ENCODE measurements at places on chromosomes 5 and 9. TPM values are rescaled to one million over a fixed set of nuclear protein-coding genes. Genes with fewer than 3 reads are reported as not detected.

GRCh38 chr5:158854260-158854783 is 245.4 kb downstream of the EBF1 start:
- H3K27me3 ChIP-seq, result no peaks in the 10 kb centered on the region
- DNase-seq, result no peak
- no peak overlapping the region for H3K27ac ChIP-seq
- no peak overlapping the region for H3K4me3 ChIP-seq
- H3K36me3 ChIP-seq, result no peaks in the 10 kb centered on the region

VCAN gene
- total RNA-seq, result not detected

BRD9 gene
- total RNA-seq, result 51.7 TPM

GRCh38 chr9:37921546-37922300 is 17.8 kb upstream of the SLC25A51 start:
- no peak overlapping the region for H3K27ac ChIP-seq
- no peak for DNase-seq

GRCh38 chr5:68548959-68549676 is 333.6 kb downstream of the PIK3R1 start:
- DNase-seq, result no peak
- no peaks in the 10 kb centered on the region for H3K4me1 ChIP-seq
- no peak overlapping the region for H3K4me3 ChIP-seq
- peaks cover 4% of the 10 kb centered on the region for H3K27me3 ChIP-seq
- H3K36me3 ChIP-seq, result no peaks in the 10 kb centered on the region

GRCh38 chr5:125310749-125311148 is 564.3 kb upstream of the ZNF608 start:
- H3K4me1 ChIP-seq, result no peaks in the 10 kb centered on the region
- H3K27me3 ChIP-seq, result no peaks in the 10 kb centered on the region
- H3K36me3 ChIP-seq, result no peaks in the 10 kb centered on the region
- no peak overlapping the region for H3K4me3 ChIP-seq

GABRG2 gene
- total RNA-seq, result not detected

CCL27 gene
- 0.43 TPM for total RNA-seq

GRCh38 chr9:107338911-107339659 is 56.0 kb downstream of the RAD23B start:
- H3K4me1 ChIP-seq, result peaks cover 10% of the 10 kb centered on the region
- no peak for DNase-seq
- H3K4me3 ChIP-seq, result no peak overlapping the region
- peaks cover 12% of the 10 kb centered on the region for H3K36me3 ChIP-seq
- no peak overlapping the region for H3K27ac ChIP-seq

- peak overlapping the region; percentile 82 for H3K4me3 ChIP-seq
- peak overlapping the region; percentile 90 for H3K27ac ChIP-seq
- peaks cover 46% of the 10 kb centered on the region for H3K4me1 ChIP-seq
- DNase-seq, result no peak
- peaks cover 77% of the 10 kb centered on the region for H3K36me3 ChIP-seq
Observed at GRCh38 chr5:179620703-179621350, 2.6 kb downstream of the HNRNPH1 start.

GRCh38 chr5:123098767-123099513 is 9.9 kb downstream of the PRDM6 start:
- peaks cover 4% of the 10 kb centered on the region for H3K4me1 ChIP-seq
- H3K27me3 ChIP-seq, result peaks cover 71% of the 10 kb centered on the region
- H3K27ac ChIP-seq, result no peak overlapping the region
- no peak overlapping the region for H3K4me3 ChIP-seq
- no peak for DNase-seq

SUSD3 gene
- total RNA-seq, result 36.7 TPM

GRCh38 chr5:102638316-102638715 is 116.8 kb upstream of the PAM start:
- peaks cover 3% of the 10 kb centered on the region for H3K27me3 ChIP-seq
- no peak overlapping the region for H3K27ac ChIP-seq
- H3K4me3 ChIP-seq, result no peak overlapping the region

DNA sequence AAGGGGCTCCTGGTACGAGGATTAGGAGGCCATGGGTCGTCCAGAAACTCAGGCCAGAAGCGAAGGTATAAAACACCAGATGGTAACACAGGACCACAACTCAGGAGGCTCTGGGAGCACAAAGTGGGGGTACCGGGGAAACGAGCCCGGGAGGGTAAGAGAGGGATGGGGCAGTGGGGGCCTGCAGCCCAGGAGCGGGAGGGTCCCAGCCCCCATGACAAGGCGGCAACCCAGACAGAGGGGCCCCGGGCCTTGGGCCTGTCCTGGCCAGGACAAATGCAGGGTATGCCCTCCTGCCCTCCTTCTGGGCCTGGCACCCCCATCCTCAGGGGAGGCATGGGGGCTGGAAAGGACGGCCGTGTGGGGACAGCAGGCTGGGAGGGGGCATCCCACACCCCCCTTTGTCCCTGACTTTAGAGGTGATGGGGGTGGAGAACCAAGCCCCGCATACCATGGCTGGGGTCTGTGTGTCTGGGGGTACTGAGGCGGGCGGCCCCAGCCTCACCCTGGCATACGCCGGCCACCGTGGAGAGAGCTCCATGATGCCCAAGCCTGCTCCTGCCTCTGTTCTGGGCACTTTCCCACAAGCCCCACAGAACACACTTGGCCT is 47.0 kb upstream of the EXOC3 start:
- H3K27me3 ChIP-seq, result no peaks in the 10 kb centered on the region
- H3K27ac ChIP-seq, result no peak overlapping the region
- no peak overlapping the region for H3K4me3 ChIP-seq
- peaks cover 37% of the 10 kb centered on the region for H3K4me1 ChIP-seq
- no peak for DNase-seq
- H3K36me3 ChIP-seq, result peaks cover 28% of the 10 kb centered on the region

DNA sequence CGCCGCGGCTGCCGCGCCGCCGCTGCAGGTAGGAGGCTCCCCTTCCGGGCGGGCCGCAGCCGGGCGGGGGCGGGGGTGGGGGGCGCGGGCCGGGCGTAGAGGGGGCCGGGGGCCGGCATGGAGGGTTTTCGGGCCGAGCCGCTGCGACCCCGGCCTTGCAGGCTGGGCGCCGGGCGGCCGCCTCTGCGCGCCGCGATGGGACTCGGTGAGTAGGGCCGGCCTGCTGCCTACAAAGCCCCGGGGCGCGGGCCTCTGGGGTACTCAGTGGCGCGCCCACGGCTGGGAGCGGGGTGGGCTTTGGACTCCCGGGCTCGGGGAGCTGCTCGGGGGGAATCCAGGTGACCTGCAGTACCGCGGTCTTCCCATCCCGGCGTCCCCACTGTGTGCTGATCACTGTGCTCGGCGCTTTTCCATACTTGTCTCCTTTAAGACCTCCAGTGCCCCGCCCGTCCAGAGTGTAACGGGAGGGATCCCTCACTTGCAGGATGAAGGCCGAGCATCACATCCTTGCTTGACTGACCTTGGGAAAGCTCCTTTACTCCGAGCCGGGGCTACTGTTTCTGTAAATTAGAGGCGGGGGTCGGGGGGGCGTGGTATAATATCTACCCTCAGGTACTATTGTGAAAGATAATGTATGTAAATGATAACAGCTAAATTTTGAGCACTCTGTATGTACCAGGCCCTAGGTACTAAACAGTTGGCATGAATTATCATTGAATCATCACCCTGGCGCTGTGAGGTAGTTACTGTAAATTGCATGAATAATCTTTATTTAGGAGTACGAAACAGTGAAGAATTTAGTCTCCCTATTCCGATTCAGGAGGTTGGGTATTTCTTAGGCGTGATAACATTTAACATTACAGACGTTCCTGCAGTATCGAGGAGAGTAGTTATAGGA is 672 bp downstream of the MSANTD3 start:
- peak overlapping the region; percentile 73 for H3K27ac ChIP-seq
- H3K27me3 ChIP-seq, result peaks cover 1% of the 10 kb centered on the region

DNA sequence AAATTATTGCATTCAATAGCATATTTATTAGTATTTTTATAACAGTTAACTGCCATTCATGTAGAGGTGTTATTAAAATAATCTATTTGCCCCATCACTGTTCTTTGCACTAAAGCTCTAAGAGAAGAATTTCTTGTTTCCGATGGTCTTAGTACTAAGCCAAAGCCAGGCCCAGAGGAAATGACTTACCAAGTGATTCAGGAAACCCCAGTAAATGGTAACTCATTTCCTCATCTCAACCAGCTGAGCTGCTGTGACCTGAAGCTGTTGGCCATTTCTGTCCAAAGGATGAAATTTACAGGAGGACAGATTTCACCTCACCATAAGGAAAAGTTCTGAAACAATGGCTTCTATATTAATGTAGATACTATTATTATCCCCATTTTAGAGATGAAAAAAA is 117.0 kb downstream of the PIK3R1 start:
- no peaks in the 10 kb centered on the region for H3K36me3 ChIP-seq
- H3K4me1 ChIP-seq, result peaks cover 3% of the 10 kb centered on the region
- no peak overlapping the region for H3K4me3 ChIP-seq
- H3K27ac ChIP-seq, result no peak overlapping the region
- DNase-seq, result no peak
- no peaks in the 10 kb centered on the region for H3K27me3 ChIP-seq

GRCh38 chr5:132419502-132420468 is 50.3 kb downstream of the SLC22A5 start:
- peak overlapping the region; percentile 84 for H3K27ac ChIP-seq
- peak; percentile 73 for DNase-seq
- no peaks in the 10 kb centered on the region for H3K27me3 ChIP-seq

DNA sequence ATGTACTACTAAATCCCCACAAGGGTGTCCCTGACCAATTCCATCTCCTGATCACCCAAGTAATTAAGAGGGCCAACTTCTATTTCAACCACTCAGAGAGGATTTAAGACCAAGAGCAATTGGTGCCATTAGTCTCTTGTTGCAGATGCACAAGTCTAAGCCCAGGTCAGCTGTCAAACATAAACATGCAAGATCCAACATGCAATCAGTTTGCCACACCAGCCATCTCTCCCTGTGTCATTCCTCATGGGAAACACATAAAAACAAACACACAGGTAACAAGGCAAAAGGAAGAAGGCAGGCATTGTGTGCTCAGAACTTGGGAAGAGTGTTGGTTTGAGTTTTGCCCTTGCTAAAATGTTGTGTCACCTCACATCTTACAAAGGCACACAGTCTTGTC is 139.2 kb downstream of the SPOCK1 start:
- peaks cover 7% of the 10 kb centered on the region for H3K27me3 ChIP-seq
- no peak for DNase-seq

DNA sequence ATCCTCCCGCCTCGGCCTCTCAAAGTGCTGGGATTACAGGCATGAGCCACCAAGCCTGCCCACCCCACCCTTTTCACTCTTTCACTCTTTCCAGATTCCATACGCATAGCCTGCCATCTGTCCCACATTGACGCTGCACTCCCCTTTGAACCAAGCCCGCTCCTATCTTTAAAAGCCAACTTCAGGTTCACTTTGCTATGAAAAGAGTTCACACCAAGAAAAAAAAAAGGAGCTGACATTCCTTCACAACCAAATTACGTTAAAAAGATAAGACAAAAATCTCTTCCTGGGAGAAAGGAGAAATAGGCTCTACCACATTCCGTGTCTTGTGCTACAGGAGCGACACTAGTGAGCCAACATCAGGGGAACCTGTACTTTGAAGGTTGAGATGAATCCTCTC is 41.5 kb downstream of the DMRT1 start:
- H3K4me1 ChIP-seq, result peaks cover 12% of the 10 kb centered on the region
- no peak overlapping the region for H3K4me3 ChIP-seq
- H3K27me3 ChIP-seq, result peaks cover 33% of the 10 kb centered on the region
- no peaks in the 10 kb centered on the region for H3K36me3 ChIP-seq
- no peak for DNase-seq
- H3K27ac ChIP-seq, result no peak overlapping the region

DNA sequence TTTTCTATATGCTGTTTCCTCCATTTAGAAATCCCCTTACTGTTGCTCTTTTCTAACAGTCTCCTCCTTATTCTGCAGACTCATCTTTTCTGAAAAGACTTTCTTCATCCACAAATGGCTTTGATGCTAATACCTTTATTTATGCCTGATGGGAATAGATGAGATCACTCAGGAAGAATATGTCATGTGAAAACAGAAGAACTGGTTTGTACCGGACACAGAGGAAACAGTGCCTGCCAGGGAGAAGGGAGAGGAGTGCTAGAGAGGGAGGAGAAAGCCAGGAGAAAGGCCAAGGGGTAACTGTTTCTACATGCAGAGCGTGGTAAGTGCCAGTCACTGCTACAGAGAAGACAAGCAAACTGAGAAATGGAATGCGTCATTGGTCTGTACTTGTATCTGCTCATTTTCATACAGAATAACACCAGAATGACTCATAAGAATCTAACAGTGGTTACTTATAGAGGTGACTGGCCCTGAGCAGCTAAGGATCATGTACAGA is 45.9 kb upstream of the PJA2 start:
- no peak overlapping the region for H3K4me3 ChIP-seq
- H3K4me1 ChIP-seq, result peaks cover 8% of the 10 kb centered on the region
- H3K36me3 ChIP-seq, result no peaks in the 10 kb centered on the region
- H3K27ac ChIP-seq, result peak overlapping the region; percentile 17

- no peak overlapping the region for H3K4me3 ChIP-seq
- peaks cover 6% of the 10 kb centered on the region for H3K27me3 ChIP-seq
- no peaks in the 10 kb centered on the region for H3K4me1 ChIP-seq
- no peak for DNase-seq
- H3K36me3 ChIP-seq, result no peaks in the 10 kb centered on the region
Observed at GRCh38 chr5:66897356-66897755, 299.2 kb downstream of the CD180 start.

DNA sequence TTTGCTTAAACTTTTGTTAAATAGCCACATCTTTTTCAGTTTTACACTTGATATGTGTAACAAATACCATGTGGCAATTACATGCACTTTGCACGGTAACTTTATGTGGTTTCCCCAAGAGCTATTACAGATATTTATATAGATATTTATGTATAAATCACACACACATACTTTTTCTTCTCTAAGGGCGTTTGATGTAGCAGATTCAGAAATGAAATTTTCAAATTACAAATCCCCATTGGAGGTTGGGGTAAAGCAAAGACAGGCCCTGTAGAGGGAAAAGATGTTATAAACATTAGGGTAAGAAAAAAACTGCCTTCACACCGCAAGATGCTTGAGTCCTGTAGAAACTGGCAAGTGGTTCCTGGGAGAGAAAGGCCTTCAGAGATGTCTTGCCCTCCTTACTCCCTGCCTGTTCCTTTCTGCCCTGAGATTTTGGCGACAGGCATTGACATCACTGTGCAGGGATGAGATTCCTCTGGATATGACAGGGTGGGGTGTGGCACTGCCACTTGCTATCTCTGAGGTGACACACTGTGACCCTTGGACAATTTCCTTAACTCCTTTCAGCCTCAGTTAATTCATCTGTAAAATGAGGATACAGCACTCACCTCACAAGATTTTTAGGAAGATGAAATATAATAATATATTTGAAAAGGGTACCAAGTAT is 177.9 kb upstream of the TUT7 start:
- H3K4me3 ChIP-seq, result no peak overlapping the region
- H3K27me3 ChIP-seq, result peaks cover 7% of the 10 kb centered on the region
- H3K36me3 ChIP-seq, result no peaks in the 10 kb centered on the region
- H3K4me1 ChIP-seq, result no peaks in the 10 kb centered on the region
- DNase-seq, result no peak

DNA sequence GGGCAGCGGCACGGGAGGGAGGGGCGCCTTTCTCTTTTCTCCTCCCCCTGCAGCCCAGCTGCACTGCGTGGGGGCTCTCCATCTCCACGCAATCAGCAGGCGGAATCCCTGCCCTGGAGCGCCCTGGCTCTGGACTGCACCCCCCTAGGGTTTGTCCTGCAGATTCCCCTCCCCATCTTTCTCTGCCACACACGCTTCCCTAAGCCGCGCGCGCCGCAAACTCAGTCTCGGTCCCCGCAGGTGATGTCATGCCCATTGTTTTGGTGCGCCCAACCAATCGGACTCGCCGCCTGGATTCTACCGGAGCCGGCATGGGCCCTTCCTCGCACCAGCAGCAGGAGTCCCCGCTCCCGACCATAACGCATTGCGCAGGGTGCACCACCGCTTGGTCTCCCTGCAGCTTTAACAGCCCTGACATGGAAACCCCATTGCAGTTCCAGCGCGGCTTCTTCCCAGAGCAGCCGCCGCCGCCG is at the start of gene KCNN2:
TSS of gene KCNN2 (plus strand) at position 347 of the 473 bp plus-strand sequence. CDS start at position 417, 70 bp downstream.
- H3K27ac ChIP-seq, result no peak within 1 kb of the TSS
- peak; percentile 22 for DNase-seq
- H3K4me1 ChIP-seq, result peaks cover 3% of the 10 kb centered on the region
- peaks cover 48% of the 10 kb centered on the region for H3K27me3 ChIP-seq
- peaks cover 2% of the 10 kb centered on the region for H3K36me3 ChIP-seq

PCDHGA5 gene
- not detected for total RNA-seq

TLR4 gene
- not detected for total RNA-seq

Measured in activated CD8-positive, alpha-beta T cell treated with anti-CD3 and anti-CD28 coated beads for 36 hours (primary cell).